Gastroesophageal sphincter (tissue), 4 donors: ENCODE measurements at places on chromosomes 2 and 18.

DNA sequence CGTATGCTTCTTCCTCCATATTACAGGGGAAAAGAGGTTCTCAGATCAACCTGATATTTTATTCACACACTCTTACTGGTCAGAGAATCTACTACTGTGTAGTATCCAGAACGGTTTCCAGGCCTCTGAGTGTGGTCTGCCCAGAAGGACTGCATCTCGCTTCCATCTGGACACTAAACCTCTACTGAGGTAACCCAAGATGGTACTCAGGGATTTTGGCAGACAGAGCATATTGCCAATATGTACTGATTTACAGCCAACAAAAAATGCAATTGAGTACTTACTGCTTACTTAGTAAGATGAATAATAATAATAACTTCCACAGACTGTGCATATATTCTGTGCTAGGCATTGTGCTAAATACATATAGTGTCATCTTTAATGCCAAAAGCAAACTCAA, 55.8 kb downstream of the CYRIA start:
- no peak for ATAC-seq

GRCh38 chr2:71474116-71474743, 20.9 kb downstream of the DYSF start:
- peak; percentile 22 for ATAC-seq

- no peak for ATAC-seq
Observed at GRCh38 chr2:105365206-105365605, 27.9 kb downstream of the C2orf49 start.

- peak; percentile 74 for ATAC-seq
Observed at GRCh38 chr2:120546048-120546864, 189.4 kb upstream of the GLI2 start.

DNA sequence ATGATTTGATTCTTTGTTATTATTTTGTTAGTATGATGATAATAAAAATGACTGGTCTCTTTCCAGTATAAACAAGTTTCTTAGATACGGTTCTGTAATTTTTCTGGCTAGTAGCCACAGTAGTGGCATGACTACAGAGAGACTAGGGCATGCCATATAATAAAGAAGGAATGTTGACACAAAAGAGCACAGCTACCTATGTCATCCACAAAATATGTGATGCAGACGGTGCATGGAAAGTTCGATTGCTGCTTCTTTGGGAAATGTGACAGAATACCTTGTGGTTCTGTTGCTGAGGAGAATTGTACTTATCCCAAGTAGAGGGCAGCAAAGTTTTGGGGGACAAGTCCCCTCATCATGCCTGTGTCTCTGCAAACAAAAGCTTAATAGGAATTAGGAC, 26.1 kb upstream of the SETBP1 start:
- ATAC-seq, result no peak

GRCh38 chr2:219836647-219837177, 209.3 kb downstream of the SLC4A3 start:
- no peak for ATAC-seq

DNA sequence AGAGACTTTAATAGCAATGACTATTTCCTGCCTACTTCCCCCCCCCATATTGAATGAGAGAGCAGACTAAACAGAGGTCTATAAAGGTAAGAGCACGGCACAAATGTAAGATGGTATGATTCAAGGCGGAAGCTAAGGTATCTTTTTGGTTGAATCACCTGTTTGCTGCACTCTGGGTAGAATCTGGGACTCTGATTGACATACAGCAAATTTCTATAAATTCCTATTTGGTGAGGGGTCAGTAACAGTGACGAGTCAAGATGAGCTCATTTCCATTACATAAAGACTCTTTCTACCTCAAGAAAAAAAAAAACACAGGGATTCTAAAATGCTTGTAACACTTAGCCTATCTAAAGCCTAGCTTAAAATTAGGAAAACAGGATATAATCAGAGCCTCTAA, 297.3 kb downstream of the TNS1 start:
- ATAC-seq, result no peak

DNA sequence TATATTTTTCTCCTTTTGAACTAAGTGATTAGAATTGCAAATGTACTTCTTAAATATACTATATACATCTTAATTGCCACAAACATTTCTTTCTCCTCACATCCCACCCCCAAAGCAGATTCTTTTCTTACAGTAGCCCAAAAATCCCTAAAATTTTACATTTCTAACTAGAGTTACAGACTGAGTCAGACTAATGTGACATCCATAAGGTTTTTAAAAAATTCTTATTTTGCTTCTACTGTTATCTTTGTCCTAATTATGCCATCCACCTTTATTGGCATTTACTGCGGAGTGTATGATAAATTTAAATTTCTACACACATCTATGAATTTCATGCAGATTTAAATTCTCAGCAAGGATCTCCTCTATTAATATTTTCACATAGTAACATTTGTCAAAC, 15.8 kb downstream of the PELI1 start:
- no peak for ATAC-seq

DNA sequence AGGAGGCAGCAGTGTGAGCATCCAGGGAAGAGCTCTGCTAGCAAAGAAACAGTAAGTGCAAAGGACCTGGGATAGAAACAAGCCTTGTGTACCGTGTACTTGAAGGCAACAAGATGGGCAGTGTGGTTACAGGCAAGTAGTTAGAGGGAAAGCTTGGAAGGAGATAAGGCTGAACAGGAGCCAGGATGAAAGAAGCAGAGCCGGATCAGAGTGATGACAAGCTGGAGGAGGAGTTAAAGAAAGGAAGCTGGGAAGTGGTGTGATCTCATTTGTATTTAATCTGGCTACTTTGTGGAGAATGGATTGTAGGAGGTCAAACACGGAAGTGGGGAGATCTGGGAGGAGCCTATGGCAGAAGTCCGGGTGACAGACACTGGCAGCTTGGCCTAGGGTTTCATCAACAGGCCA, 44.7 kb upstream of the VPS54 start:
- peak; percentile 52 for ATAC-seq

DNA sequence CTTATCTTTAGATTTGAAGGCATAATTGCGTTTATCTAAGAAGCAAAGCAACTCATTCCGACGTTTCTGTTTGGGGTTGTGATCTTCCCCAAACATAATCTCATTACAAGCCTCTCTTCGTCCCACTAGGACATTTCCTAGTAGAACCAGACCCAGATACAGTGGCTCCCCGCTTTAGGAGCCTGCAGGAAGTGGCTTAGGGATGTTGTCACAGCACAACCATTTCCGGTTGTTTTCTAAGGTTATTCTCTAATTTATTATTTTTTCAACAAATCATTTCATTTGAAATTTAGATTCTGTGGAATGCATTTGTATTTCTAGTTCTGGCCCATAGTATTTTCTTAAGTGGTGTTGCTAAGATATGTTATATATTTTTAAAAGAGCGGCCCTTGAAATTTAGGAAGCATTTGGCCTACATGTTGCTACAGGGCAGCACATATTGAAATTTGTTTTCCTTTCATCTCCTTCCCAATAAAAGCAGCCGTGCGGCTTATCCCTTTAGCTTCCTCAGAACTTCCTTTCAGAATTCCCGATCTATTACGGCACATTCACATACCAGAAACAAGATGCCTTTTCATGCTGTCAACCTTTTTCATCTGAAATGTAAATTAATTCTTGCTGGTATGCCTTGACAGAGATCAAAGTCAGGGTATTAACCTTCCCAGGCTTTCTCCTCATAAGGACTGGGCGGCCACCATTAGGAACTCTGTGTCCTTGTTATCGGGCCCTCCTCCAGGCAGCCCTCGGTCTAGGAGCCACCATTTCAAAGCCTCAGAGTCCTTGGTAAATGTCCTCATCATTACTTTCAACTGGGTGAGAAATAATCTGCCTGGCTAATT, 210.9 kb upstream of the SP5 start:
- ATAC-seq, result no peak

GRCh38 chr2:64780041-64780440, 126.3 kb upstream of the SERTAD2 start:
- ATAC-seq, result no peak

DNA sequence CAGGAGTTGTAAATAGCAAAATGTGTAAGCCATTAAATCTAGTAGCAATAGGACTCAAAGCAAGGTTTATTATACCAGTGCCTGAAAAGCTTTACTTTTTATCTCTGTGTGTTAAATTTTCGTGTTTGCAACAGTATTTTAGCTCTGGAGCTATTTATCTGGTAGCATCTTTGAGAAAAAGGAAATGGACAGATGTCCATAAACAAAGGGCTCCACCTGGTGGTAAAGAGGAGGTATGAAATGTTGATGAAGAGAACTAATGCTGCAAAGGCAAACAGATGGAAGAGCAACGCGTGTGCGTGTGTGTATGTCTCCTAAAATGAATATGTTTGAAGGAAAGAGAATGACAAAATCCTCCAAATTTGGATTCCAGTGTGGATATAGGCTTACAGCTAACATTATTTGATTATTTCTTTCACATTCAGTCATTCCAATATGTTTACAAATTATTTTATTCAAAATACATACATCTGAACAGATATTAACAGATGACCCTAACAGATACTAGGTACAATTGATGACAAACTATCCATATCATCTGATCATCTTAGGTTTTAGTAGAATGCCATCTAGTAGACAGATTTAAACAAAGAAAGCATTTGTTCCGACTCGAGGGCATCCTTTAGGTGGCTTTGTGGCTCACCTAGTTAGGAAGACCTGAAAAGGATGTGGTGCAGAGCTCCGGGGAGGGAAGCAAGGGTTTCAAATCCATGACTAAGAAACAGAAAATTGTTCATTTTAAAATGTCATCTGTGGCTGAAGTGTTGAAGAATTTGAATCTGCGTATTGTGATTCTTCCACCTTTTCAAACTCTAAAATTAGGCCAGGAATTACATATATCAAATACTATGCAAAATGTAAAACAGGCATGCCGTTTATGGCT, 383.3 kb downstream of the MTX2 start:
- ATAC-seq, result no peak

- ATAC-seq, result peak; percentile 83
Observed at GRCh38 chr2:176491172-176491904, 222.1 kb downstream of the MTX2 start.

GRCh38 chr2:85892216-85892944, 3.6 kb upstream of the ST3GAL5 start:
- no peak for ATAC-seq

GRCh38 chr2:98744595-98744994, 13.7 kb upstream of the MGAT4A start:
- ATAC-seq, result no peak

GRCh38 chr18:79583984-79584401, 95.6 kb upstream of the CTDP1 start:
- ATAC-seq, result no peak

DNA sequence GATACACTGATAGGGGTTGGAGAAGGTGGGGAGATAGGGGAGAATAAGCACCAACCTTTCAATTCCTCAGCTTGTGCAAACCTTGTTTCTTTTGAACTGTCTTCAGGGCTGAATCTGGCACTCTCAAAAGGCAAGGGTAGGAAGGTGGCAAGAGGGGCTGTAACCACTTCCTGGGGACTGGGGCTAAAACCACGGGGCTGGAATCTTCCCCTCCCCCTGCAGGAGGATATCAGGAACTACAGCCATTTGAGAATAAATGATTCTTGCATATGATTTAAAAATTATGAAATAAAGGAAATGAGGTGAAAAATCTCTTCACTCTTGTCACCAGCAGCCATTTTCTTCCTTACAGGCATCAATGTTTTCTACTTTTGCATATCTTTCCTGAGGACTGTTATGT, 50.8 kb downstream of the ATOH8 start:
- no peak for ATAC-seq

GRCh38 chr2:63976125-63976510, 43.1 kb downstream of the VPS54 start:
- ATAC-seq, result no peak

DNA sequence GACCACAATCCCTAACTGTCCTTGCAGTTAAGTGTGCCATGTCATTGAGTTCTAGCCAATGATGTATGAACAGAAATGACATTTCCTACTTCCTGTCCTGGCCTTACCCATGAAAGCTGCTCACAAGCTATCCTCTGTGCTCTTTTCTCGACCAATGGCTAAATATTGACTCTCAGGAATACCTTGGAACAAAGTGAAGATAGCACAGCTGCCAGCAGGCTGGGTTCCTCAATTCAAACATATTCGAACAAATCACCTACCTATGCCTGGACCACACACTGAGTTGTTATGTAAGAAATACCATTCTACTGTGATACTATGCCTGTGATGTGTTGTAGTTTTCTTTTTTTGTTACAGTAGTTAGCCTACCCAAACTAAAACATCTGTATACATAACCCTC, 65.1 kb downstream of the GAREM1 start:
- ATAC-seq, result no peak

GRCh38 chr2:146978577-146979555, 866.0 kb upstream of the ACVR2A start:
- ATAC-seq, result no peak

DNA sequence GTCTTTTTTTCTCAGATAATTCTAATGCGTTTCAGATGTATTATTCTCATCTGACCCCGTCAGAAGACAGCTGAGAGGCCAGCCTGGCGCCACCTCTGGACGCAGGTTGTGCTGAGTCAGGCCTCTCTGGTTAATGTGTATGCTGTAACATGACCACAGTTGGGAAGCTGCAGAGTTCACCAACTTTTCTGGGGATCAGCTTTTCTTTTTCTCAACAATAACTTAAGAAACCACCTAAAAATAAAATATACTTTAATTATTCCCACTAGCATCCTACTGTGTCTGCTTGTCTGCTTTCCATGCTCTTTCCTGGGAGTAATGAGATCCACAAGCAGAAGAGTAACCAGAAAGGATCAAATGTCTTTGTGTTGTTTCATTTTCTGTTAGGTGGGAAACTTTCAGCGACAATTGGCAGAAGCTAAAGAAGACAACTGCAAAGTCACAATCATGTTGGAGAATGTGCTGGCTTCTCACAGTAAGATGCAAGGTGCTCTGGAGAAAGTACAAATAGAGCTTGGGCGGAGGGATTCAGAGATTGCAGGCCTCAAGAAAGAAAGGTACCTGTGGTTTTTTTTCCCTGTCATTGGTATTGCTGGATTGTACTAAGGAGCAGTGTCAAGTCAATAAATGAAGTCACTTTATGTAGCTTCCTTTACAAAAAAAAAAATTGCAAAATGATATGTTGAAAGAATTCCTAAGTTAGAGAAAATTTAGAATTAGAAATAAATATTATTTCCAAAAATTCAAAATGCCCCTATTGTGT, 79.8 kb downstream of the CCDC150 start:
- peak; percentile 51 for ATAC-seq

DNA sequence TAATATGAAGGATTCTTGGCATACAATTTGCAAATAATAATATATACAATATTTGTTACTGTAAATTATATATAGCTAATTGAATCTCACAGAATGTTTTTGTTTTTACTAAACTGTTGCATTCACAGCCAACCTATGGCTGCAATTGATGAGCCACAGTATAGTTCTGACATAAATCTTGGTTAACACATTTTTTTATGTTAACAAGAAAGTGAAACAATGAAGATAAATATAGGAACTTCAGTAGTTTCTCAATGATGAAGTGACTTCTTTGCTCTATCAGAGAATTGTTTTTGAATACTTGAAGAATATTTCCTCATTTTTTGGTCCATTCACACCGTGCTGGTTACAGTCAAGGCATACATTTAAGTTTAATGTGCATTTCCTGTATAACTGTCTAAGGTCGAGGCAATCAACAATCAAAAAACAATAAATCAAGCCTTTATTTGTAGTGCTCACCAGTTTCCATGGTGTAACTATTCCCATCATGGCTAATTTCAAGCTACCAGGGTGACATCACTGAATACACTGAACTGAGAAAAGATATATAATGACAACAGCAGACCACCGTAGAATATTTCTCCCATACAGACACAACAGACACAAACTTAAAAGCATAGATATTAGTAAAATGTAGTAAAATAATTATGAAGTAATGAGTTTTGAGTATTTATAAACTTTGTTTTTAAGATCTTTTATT, 12.9 kb upstream of the ETAA1 start:
- no peak for ATAC-seq

- no peak for ATAC-seq
Observed at GRCh38 chr2:134791616-134792015, 46.8 kb upstream of the ACMSD start.

- ATAC-seq, result no peak
Observed at GRCh38 chr2:33719067-33719466, 120.0 kb upstream of the FAM98A start.
